G401 (cell line): ENCODE measurements at places on chromosomes 12 and 14. TPM values are rescaled to one million over a fixed set of nuclear protein-coding genes. Genes with fewer than 3 reads are reported as not detected.

Gene SELPLG
- total RNA-seq, result 0.74 and 1.1 TPM in 2 replicates

Gene CCER1
- total RNA-seq, result not detected in 2 replicates

Gene SSPN
- 1.7 and 2.9 TPM in 2 replicates for total RNA-seq

Gene FAM90A1
- total RNA-seq, result not detected in 2 replicates

Gene OXA1L
- 187 and 240 TPM in 2 replicates for total RNA-seq

Gene ORAI1
- 22.3 and 27.4 TPM in 2 replicates for total RNA-seq

Gene SLCO1C1
- total RNA-seq, result not detected in 2 replicates

Gene KLRG1
- total RNA-seq, result 4.5 and 8.2 TPM in 2 replicates

Gene NYNRIN
- total RNA-seq, result 19.7 and 24.1 TPM in 2 replicates

Gene GLIPR1L2
- 2.2 TPM in 1 of 2 replicates, not detected in the other for total RNA-seq

Gene CDC42BPB
- total RNA-seq, result 17.0 and 21.6 TPM in 2 replicates

DNA sequence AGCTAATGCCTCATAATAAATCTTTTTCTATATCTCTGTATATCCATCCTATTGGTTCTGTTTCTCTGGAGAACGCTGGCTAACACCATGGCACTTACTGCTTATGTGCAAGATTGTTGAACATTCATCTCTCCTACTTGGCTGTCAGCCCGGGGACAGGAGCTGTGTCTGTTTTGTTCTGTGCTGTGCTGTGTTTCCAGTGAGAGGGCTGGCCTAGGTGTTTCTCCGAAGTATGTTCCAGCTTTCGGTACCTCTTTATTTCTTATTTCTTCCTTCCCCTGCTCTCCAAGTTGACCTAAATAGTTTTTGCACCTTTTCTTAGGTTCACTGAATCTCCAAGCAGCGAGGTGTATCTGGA lies 18.8 kb upstream of the NR4A1 start:
- peak; percentile 85 for DNase-seq

GRCh38 chr14:47270715-47271114 lies 404.7 kb downstream of the MDGA2 start:
- no peak for DNase-seq

DNA sequence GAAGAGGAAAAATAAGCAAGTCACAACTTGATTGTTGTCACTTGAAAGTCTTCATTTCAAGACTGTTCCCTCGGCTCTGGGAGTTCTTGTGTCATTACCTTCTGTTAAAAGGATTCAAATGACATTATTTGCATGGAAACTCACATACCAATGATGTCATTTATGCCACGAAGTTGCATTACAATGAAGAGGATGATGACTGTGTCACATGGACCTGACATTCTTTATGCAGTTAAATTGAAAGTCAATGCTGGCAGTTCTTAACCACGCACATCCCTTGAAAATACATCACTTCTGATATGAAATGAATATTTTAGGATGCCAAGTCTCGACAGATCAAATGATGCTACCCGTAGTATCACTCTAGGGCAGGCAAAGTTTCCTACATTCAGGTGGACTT lies 1069.5 kb downstream of the VRK1 start:
- DNase-seq, result no peak

GRCh38 chr14:59688224-59689170 lies 111.9 kb upstream of the CCDC175 start:
- DNase-seq, result peak; percentile 72

DNA sequence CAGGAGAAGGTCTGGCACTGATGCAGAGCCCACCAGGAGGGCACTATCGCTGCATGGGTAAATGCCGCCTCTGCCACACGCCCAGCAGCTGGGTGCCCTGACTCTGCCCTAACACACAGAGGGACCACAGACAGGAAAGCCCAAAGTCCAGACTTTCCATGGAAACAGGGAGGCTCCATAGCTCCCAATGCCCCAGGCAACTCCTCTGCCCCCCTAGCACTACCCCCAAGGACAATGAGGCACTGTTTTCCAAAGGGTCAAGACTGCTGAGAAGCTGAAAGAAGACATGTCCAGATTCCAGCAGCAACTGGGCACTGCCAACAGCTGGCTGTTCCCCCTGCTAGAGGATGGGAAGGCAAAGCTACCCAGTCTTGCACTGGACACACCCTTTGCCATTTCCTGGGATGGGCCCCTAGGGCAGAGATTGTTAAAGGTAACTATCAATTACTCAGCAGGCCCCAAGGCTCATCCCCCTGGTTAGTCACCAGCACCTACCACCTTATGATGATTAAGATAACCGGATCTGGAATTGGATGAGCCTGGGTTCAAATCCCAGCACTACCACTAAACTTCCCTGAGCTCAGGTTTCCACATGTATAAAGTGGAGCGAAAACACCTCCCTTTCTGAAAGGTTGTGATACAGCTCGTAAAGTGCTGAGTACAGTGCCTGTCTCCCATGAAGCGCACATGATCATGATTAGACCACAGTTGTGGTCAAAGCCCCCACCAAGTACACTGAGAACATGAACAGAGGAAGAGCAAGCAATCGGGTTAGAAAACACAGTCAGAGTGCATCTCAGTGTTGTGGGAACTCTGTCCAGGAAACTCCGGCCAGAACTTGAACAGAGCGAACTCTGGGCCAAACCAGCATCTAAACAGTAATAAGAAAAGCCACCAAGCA lies 3.3 kb downstream of the PXN start:
- no peak for DNase-seq

DNA sequence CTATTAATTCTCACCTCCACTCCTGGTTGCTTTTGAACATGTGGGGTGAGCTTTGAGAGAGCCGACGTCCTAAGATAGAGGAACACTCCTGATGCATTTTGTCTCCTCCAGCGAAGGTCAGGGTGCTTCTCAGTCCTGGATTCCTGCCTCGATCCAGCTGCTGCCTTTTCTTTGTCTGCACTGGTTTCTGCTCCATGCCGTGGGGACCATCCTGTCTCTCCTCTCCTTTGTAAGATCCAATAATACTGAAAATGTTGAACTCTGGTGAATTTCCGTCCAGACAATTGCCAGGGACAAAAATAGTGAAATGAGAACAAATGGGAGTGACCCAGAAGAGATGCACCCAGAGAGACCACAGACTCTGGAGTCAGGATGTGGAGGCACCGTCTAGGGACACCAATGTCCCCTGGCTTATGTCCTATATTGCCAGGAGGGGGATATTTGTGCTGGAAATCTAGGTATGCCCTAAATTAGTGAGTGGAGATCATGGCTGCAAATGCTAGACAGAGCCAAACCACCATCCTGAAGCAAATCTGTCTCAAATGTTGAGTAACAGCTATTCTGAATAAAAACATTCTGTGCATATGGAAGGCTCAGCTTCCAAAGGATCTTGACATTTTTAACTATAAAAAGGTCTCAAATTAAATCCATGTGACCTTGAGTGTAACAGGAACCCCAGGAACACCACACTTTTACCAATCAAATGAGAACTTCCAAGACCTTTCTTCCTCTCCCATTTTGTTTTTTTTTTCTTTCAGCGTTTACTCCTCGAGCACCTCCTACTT lies 170.9 kb downstream of the PPM1H start:
- no peak for DNase-seq

DNA sequence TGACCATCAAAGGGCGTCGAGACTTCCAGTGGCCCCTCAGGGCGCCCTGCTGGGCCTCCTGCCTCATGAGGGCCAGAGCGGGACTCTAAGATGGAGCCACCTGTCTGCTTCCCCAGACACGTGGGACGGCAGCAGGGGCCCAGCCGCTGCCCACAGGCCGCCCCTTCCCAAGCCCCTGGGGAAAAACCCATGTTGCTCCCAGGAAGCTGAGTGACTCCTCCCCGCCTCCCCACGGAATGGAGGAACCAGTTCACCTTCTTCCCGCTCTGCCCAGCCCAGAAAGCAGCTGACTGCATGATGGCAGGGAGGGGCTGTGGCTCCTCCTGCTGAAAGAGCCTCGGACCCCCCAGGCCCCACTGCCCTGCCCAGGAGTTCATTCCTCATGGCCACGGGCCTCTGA lies 14.9 kb downstream of the RAB35 start:
- DNase-seq, result no peak

- no peak for DNase-seq
Observed at GRCh38 chr12:132640936-132641335, 22.4 kb downstream of the P2RX2 start.

GRCh38 chr12:28099871-28100270 lies 90.4 kb upstream of the CCDC91 start:
- DNase-seq, result no peak

- peak; percentile 16 for DNase-seq
Observed at GRCh38 chr12:54134850-54135249, 53.9 kb downstream of the SMUG1 start.

DNA sequence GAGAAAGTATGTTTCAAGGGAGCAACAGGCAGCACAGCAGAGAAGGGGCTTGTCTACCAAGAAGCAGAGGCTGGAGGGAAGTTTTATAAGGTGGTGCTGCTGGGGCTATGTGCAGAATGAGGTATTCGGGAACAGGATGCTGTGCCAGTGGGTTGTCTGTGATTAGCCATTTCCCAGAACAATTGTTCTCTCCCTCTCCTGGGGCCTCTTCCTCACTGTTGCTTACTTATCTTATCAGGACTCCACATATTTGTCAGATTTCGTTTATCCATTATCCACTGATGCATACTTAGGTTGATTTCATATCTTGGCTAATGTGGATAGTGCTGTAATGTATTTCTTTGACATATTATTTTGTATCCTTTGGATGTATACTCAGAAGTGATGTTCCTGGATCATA lies 195.1 kb upstream of the RTL1 start:
- DNase-seq, result no peak

DNA sequence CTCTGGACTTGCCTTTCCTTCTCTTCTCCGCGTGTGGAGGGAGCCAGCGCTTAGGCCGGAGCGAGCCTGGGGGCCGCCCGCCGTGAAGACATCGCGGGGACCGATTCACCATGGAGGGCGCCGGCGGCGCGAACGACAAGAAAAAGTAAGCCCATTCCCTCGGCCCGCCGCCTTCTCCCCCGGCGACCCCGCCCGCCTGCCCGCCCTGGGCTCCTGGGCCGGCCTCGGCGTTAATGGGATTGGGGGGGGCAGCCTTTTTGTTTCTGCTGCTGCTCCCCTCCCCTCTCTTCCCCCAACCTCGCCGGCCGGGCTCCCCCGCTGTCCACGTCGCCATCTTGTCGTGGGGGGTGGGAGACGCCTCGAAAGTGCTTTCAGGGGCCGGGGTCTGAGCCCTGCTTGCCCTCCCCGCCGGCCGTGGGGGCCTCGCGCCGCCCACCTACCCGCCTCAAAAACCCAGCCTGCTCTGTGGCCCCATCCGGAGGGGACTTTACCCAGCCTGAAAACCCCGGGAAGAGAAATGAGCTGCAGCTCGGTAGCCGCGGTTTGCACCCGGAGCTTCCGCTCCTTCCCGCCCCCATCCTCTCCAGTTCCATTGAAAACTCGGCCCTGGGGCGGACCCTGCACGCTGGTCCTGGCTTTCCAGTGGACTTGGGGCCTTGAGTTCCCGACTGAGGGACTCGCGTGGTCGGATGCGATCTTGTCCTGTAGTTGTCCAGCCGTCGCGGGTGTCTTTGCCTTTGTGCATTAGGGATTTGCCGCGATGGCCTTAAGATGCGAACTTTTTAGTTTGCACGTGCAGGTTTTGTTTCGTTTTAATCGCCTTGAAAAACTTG lies 598 bp downstream of the HIF1A start:
- peak; percentile 63 for DNase-seq

- DNase-seq, result no peak
Observed at GRCh38 chr12:17108877-17109541, 503.0 kb upstream of the LMO3 start.

GRCh38 chr14:102717276-102717675 lies 60.0 kb upstream of the TRAF3 start:
- DNase-seq, result no peak

DNA sequence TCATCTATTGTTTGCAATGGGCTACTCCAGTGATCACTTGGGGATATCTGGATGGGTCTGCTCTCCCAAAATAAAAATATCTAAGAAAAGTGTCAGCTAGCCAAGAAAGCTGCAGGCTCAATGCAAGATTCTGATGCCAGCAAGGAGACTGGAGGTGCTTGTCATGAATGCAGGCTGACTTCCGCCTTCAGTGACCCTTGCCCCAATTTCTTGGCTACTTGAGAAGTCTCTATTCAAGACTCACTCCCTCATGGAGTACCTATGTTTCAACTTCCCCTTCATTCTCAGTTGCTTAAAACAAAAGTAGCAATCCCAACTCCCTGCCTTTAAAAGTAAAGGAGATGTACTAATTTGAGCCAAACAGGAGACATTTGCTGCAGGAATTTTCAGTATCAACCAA lies 123.9 kb downstream of the GPR65 start:
- no peak for DNase-seq

GRCh38 chr14:103908580-103908979 lies 19.7 kb upstream of the TDRD9 start:
- DNase-seq, result no peak

- DNase-seq, result no peak
Observed at GRCh38 chr12:118213452-118213851, 77.5 kb downstream of the PEBP1 start.
